CD4-positive, alpha-beta T cell treated with Interleukin-1 beta for 1 hour (primary cell): ENCODE measurements at places on chromosomes 4 and X.

DNA sequence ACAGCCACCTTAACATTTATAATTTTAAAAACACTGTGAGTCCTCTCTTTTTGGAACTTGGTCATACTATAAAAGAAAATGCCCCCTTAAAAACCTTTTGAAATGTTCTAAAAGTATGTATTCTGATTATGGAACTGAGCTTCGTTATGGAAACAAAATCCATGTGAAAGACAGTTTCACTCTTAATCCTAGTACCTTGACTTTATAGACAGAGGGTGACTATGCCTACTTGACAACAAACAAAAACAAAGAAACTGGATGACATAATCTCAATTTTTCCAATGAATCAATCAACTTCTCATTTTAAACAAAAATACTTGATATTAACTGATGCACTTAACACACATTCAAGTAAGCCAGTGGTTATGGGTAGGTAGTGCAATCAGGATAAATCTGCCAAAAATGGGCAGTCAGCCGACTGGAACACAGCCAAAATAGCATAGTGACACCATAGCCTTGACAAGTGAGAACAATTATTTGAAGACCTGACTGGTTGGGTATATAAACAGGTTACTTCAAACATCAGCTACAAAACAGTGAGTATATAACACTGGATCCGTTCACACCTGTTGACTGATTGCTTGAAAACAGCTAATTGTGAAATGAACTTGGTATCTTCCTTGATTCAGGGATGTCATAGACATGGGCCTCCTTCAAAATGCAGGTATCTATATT, 265.5 kb downstream of the PPP3CA start:
- DNase-seq, result no peak

- no peak for DNase-seq
Observed at GRCh38 chr4:143347484-143348111, 10.9 kb downstream of the GAB1 start.

DNA sequence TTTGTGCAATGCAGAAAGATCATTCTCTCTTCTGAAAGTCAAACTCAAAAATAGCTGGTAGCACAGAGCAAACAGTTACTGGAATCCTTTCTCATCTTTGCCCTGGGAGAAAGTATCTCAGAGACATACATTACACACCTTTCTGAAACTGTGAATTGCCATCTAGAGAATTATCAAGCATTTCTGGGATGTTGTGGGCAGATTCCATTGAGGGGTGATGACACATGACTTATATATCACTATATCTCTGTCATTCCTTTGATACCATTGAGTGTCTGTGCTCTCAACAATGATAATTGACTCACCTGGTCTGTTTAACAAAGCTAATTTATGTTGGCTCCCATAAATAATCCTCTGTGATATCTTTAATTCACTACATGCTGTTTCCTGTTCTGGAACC, 13.0 kb downstream of the SLIT2 start:
- DNase-seq, result no peak

GRCh38 chr4:153947124-153947523, 158.2 kb upstream of the SFRP2 start:
- DNase-seq, result no peak

DNA sequence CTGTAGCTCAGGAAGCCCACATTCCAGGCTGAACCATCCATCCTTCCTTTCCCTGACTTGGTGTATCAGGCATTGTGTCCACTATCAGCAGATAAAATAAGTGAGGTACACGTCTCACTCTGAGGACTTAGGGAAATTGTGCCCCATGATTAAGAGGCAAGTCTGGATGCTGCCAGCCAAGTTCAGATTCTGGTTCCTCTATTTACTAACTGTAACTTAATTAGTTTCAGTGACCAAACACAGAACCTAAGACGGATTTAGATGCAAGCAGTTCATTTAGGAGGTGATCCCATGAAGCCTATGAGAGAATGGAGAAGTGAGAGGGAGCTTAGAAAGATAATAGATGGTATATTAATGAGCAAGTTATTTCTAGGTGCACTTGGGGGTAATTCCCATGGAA, 56.6 kb upstream of the PACRGL start:
- no peak for DNase-seq

GRCh38 chr4:163269869-163270268, 62.5 kb downstream of the NPY1R start:
- no peak for DNase-seq

DNA sequence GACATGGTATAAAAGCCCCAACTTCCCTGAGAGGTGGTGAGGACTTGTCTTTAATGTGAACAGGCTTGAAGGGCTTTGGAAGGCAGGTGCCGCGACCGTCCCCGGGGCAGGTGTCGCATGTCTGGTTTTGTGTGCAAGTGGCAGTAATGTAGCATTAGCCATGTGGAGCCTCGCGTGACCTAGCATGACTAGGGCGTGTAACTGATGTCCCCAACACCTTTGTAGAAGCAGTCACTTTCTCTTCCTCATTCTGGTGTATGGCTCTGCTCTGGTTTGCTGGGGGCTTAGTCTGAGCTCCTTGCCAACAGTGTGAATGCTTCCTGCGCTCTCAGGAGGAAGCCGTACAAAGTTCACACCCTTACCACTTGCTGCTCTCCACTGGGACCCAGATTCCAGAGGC, 145.7 kb downstream of the AMMECR1 start:
- DNase-seq, result peak; percentile 60

DNA sequence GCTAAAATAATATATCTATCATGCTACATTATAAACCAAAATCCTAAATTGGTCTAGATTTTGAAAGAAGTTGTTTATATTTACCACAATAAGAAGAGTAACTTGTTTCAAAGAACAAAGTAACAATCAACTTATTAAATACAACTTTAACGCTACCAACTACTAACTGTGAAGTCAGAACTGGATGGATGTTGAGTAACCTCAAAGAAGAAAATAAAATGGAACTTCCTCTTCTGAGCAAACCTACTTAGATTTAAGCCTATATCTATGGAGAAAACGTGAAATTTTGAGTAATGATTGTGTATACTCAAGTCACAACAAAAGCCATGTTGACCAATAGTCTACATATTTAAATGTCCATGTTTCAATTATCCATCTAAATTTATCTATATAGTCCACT, 25.7 kb downstream of the SH3RF1 start:
- DNase-seq, result no peak
